ENCODE measurements at places on chromosomes 6 and 20. TPM values are rescaled to one million over a fixed set of nuclear protein-coding genes. Genes with fewer than 3 reads are reported as not detected.

The FOXC1 gene
- total RNA-seq: 0.30 TPM

The FAXC gene
- not detected for total RNA-seq

The GNMT gene
- 0.69 TPM for total RNA-seq

GRCh38 chr6:157091243-157091642 lies 232.1 kb downstream of the TMEM242 start:
- no peak for DNase-seq
- H3K27ac ChIP-seq: no peak overlapping the region
- peaks cover under 1% of the 10 kb centered on the region for H3K36me3 ChIP-seq
- no peaks in the 10 kb centered on the region for H3K27me3 ChIP-seq
- peaks cover 25% of the 10 kb centered on the region for H3K4me1 ChIP-seq

DNA sequence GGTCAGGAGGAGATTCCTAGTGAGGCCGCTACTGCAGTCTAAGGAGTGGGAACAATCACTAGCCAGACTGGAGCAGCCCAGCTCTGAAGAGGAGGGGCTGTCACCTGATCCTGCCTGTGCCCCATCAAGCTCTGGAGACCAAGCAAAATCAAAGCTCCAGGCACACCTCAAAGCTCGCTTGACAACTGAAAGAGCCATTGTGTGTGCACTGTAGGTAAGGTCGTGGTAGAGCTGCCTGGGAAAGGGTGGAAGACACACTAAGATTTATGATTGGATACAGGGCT lies 58.2 kb downstream of the CSE1L start:
- peaks cover 11% of the 10 kb centered on the region for H3K4me1 ChIP-seq
- no peak overlapping the region for H3K4me3 ChIP-seq
- DNase-seq: no peak
- peaks cover 23% of the 10 kb centered on the region for H3K36me3 ChIP-seq
- no peak overlapping the region for H3K27ac ChIP-seq

Data from activated T-cell treated with anti-CD3 and anti-CD28 coated beads, Interleukin-2, amount 50 U/mL, for 72 hours (primary cell).